ENCODE measurements at places on chromosomes 12 and 14.
A peak's percentile ranks its signal among the peaks of the same experiment; 100 is the strongest.

GRCh38 chr12:85963326-85963725, 89.2 kb downstream of the NTS start:
- DNase-seq: no peak

GRCh38 chr14:102474934-102475333, 34.6 kb downstream of the ANKRD9 start:
- DNase-seq: no peak

GRCh38 chr14:69558774-69559173, 15.9 kb downstream of the CCDC177 start:
- no peak for DNase-seq

GRCh38 chr12:51403681-51404136, 12.5 kb upstream of the GALNT6 start:
- no peak for DNase-seq

GRCh38 chr12:123041042-123041531, 60.6 kb downstream of the ARL6IP4 start:
- DNase-seq: no peak

- no peak for DNase-seq
Observed at GRCh38 chr14:51996148-51996746, 6.9 kb downstream of the RTRAF start.

DNA sequence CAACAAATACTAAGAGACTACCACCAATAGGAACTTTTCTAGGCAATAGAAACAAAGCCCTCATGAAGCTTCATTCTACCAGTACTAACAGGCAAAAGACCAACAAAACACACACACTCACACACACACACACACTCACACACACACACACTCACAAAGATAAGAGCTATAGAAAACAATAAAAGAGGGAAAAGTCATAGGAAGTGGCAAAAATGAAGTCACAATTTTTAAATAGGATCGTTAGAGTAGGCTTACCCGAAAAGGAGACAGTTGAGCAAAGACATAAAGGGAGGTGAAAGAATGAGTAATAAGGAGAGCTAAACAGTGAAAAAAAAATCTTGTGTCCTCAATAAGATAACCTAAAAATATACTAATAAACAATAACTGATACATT, 66.5 kb downstream of the C2CD5 start:
- no peak for DNase-seq

DNA sequence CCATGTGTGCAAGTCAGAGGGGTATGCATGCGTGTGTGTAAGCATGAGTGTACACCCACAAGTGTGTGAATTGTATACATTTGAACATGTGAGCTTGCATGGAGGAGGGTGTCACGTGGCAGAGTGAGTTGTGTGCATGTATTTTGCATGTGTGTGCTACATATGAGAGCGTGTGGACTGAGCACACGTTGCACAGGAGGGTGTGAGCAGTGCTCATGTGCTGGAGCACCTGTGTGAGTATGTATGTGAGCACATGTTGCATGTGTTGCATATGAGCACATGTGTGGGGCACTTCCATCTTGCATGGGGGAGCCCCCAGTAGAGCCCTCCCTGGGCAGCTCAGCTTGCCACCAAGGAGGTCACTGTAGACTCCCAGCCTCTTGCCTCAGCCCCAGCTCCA, 180.2 kb upstream of the MYL2 start:
- no peak for DNase-seq

DNA sequence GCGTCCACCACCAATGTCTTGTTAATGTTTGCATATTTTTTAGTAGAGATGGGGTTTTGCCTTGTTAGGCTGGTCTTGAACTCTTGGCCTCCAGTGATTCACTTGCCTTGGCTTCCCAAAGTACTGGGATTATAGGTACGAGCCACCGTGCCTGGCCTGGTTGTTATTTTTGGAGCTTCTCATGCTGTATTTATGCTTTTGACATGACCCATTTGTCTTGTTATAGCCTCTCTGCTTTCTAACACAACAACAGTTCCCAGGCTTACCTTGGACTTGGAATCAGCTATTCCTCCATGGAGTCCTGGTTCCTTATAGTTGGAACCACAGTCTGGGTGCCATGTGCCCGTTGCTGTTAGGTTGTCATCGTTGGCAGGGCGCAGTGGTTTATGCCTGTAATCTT, 29.7 kb downstream of the ZNF410 start:
- no peak for DNase-seq

DNA sequence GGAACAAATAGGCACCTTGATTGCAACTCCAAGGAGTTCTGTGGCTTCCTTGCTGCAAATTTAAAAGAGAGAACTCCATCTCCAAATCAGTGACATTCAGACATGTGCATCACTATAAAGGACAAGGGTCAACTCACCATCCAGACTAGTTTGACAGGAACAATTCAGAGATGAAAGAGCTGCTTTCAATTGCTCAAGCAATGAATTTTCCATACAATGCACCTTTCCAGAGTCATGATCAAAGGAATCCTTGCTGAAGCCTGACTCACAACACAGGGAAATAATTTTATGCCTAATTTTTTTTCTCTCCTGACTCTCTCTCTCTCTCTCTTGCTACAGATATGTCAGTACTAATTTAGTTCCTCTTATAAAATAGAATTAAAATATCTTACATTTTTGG, 380.5 kb upstream of the GARIN6 start:
- DNase-seq: no peak

- peak; percentile 16 for DNase-seq
Observed at GRCh38 chr12:105226219-105226618, 9.8 kb downstream of the APPL2 start.

DNA sequence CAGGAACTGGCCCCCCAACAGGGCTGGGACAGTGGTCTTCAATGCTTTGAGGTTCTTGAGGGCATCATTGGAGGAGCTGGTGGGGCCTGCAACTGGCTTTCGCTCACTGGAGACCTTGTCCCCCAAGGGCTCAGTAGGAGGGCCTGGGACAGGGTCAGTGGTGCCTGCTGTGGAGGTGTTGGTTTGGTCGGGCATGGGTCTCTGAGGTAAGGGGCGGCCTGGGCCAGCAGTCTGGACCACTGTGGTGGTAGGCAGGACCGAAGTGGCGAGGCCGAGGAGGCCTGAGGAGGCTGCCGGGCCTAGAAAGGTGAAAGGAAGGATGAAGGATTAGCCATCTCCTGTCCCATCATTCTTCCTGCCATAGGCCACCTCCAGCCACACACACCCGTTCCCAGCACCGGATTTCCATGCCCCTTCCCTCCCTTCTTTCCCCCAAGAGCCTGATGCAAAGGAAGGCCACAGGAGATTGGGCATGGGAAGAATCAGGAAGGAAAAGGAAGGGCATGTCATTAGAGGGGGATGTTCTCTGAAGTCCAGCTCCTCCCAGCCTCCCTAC, 28.8 kb downstream of the ZFHX2 start:
- no peak for DNase-seq

DNA sequence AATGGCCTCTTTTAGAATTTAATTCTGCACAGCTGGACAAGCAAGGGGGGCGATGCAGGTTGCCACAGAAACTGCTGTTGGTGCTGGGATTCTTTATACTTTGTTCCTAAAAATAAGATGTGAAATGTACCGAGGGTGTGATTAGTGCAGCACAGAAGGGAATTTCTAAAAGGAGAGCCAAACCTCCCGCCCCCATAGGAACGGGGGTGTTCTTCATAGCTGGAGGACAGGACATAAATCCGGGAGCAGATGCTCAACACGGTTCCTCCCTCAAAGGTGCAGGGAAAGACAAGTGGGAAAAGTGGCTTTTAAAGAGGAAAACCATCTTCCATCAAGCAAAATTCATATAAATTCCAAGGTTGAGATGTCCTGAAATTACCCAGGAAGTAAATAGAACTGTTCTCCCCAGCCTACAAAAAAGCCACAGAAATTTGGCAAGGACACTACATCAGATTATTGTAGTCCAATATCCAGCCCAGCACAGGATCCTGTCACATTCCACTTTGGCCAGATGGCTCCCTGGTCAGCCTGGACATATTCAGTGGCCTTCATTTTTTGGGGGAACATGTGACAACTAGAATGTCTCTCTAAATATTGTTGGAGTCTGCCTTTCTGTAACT, 51.4 kb upstream of the TMX1 start:
- DNase-seq: no peak

GRCh38 chr12:94101738-94102660, 46.4 kb upstream of the PLXNC1 start:
- peak; percentile 83 for DNase-seq

- DNase-seq: no peak
Observed at GRCh38 chr14:59293935-59294661, 105.6 kb downstream of the DAAM1 start.

DNA sequence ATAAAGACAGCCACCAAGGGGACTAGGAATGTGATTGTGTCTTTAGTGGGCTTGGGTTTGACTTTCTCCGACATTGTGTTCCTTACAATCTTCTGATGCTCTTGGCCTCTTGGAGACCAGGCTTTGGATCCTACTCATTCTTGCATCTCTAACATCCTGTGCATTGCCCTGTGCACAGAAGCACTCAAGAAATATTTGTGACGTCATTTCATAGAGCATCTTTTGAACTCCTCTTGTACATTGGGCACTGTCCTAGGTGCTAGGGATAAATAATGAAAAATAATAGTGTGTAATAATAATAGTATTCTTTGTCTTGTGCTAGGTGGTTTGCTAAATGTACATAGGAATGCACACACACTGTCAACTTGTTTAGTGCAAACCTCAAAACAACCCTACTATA, 108.8 kb upstream of the LHX5 start:
- no peak for DNase-seq

GRCh38 chr14:96418075-96418474, 26.1 kb downstream of the AK7 start:
- no peak for DNase-seq

- no peak for DNase-seq
Observed at GRCh38 chr12:2536724-2537123, 258.0 kb upstream of the FKBP4 start.

- no peak for DNase-seq
Observed at GRCh38 chr14:88683119-88683518, 109.6 kb downstream of the EML5 start.

DNA sequence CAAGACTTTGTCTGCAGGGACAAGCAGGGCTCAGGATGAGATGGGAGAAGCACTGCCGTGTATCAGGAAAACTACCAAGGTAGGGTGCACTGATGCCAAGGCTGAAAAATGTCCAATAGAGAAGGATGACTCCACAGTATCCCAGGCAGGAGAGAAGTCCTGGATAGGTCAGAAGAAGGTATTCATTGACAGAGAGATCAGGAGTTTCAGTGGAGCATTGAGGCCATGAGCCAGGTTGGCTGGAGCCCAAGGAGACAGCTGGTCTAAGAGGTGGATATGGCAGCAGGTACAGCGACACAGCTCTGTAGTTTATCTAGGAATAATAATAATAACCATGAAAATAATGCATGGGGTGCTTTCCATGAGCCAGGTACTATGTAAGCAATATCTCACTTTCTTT, 180.9 kb downstream of the EXOC5 start:
- no peak for DNase-seq
